Upper lobe of right lung (tissue), 1 donor: ENCODE measurements at places on chromosomes 5 and 9. TPM values are rescaled to one million over a fixed set of nuclear protein-coding genes. Genes with fewer than 3 reads are reported as not detected.

Gene OLFML2A
- 39.5 TPM for total RNA-seq

- DNase-seq: no peak
Measured at GRCh38 chr5:88805151-88805784, 77.7 kb downstream of the MEF2C start.

DNA sequence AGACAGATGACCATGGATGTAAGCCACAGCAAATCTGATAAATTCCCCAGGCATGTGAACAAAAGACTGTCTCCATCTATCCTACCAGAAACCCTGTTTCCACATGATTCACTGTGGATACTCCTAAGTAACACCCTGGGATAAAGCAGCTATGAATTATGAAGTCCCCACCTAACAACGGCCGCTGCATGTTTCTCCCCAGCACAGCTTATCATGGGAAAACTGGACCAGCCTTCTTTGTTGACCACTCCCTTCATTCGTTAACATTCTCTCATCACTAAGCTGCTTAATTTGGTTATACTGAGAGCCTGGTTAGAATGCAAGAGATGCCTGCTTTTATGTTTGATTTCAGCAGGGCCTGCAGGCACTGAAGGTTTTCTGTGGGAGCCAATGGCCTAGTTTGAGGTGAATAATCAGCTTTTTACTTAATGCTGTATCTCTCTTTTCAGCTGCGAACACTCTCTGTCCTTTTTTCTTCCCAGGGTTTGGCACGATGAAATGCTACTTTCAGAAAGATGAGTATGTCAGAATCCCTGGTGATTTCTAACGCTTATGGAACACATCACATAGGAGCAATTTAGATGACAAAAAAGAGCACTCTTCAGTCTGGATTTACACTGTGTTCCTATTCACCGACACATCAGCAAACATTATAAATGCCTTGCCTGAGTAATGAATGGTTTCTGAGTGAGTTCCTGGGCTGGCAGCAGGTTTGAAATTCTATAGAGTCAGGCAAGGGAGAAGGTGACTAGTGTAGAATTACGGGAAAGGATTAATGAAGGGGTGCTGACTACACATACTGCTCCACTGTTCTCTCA lies 318.4 kb upstream of the ZNF608 start:
- no peak for DNase-seq

DNA sequence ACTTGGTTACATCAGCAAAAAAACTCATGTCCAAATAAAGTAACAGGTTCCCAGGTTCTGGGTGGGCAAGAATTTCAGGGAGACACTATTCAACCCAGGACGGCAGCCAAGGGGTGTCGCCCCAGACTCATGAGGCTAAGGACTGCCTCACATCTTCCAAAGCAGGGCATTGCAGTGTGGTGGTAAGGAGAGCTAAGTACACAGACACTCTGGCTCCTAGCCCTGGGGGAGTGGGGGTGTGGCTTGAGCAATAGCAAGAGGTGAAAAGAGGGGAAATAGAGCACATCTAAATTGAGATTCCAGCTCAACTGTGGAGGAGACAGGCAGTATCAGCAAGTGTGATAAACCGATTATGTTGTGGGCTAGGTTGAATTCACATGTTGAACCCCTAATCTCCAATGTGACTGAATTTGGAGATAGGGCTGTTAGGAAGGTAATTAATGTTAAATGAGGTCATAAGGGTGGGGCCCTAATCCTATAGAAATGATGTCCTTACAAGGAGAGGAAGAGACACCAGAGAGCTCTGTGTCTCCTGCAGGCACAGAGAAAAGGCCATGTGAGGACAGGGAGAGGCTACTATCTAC lies 49.9 kb upstream of the MARCHF11 start:
- DNase-seq: no peak

Gene LRRC70
- 2.4 TPM for total RNA-seq
